NCI-H1417 treated with DMSO at 0.1 percent for 48 hours (cell line): ENCODE measurements at places on chromosomes 1 and 21.

DNA sequence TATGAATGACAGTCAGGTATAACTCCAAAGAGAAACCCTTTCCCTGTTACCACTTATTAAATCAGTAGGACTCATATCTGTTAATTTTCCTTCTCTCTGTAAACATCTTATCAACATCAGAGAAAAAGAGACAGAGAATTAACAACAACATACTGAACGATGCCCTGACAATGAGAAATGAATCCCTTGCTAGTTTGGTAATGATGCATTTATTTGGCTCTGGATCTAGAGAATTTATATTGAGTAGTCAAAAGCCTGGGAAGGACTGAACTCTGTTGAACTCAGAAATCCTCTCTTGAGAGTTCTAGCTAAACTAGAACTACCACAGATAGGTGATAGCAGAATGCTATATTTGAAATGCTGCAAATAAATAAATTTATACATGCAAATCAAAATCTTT is 325.6 kb downstream of the DISC1 start:
- no peak for DNase-seq

GRCh38 chr1:109490029-109490933 is 3.6 kb upstream of the CYB561D1 start:
- DNase-seq: no peak

DNA sequence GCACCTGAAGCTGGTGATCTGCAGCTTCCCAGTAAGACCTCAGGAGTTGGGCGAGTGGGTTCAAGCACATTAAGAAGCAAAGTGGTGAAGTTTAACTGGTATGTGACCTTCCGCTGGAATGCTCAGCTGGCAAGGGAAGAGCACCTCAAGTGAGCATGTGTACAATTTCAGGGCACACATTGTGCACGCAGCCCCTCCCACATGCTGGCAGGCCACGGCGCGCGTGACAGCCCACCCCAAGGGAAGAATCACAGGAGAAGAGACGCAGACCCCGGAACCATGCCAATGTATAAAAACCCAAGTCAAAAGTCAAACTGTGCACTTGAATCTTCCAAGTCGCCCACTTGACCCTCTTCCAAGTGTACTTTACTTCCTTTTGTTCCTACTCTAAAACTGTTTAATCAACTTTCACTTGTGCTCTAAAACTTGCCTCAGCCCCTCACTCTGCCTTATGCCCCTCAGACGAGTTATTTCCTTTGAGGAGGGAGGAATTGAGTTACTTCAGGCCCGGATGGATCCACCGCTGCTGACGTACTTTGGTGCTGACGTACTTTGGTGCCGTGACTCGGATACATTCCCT is 20.0 kb downstream of the LRRC3 start:
- no peak for DNase-seq

DNA sequence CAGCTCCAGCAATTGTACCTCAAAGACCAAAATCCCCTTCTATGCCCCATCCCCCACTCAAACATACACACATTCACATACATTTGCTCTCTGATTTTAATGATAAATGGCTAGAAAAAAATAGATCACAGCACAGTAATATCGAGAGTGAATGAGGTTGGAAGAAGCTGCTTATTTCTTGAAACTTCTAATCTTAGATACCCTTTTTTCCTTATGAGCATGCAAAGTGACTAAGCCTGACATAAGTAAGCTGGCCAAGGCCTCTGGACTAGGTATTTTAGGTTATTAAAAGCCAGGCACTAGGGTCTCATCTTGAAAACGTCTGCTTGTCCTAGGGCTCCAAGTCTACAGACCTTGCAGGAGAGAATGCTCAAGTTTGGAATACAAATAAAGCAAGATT is 133.6 kb downstream of the TGFBR3 start:
- DNase-seq: no peak

- DNase-seq: no peak
Measured at GRCh38 chr1:239947801-239948200, 143.9 kb upstream of the FMN2 start.

- DNase-seq: no peak
Measured at GRCh38 chr1:116485071-116485735, 85.6 kb downstream of the CD58 start.

DNA sequence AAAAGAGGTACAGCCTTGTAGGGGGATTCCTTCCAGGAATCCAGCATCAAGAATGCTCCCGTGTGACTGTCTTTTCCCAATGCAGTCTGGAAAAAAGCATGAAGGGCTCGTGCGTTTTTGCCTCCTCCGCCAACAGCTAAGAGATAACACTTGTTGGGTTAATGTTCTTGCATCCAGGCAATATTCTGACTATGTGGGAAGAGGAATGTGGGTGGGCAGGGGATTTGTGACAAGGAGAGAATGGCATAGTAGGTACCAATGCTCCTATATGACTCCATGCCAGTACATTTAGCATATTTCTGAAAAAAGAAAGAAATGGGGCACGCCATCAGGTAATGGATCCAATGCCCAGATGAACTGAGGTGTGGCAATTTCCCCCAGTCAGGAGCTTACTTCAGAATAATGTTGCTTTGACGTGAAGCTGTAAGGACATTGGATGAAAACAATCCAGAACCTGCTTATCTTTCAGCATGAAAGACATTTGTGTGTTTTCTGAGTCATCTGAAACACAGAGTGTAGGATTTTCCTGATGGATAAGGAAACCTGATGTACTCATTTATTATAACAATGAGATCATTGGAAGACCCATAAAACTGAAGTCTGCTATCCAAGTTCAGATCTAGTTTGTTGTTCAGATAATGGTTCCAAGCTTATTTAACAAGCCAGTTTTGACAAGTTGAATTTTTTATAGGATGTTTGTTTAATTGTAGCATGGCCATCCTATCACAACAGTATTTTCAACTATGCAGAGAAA is 105.5 kb downstream of the LYPLAL1 start:
- no peak for DNase-seq

DNA sequence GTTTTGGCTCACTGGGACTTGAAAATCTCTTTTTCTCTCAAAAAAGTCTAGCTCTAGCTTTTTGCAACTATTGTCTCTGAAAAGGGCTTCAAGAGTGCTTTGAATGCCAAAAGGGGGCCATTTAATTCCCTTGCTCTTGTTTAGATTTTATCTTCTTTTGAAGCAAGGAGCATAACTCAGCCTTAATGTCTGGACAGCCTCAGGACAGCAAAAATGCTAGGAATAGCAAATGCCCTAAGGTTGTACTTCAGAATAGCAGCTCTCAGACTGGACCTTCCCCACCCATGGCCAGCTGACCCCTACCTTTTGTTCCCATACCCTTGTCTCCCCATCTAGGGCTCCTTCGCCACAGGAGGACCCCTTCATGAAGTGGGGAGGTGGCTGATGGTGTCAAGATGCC is 121.4 kb downstream of the KCNK1 start:
- DNase-seq: no peak

GRCh38 chr1:151713874-151714273 is 2.7 kb downstream of the CELF3 start:
- no peak for DNase-seq

- DNase-seq: no peak
Measured at GRCh38 chr1:93076268-93076667, 2.8 kb upstream of the MTF2 start.

DNA sequence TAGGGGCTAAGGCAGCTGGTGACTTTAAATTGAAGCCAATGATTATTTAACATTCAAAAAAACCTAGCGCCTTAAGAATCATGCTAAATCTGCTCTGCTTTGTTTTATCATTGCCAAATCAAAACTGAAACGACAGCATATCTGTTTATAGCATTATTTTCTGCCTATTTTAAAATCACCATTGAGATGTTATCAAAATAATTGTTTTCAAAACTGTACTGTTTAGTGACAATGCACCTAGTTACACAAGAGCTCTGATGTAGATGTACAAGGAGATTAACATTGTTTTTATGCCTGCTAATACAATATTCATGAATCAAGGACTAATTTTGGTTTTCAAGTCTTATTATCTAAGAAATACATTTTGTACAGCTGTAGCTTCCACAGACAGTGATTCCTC is 1521.3 kb downstream of the AMY1C start:
- DNase-seq: no peak

DNA sequence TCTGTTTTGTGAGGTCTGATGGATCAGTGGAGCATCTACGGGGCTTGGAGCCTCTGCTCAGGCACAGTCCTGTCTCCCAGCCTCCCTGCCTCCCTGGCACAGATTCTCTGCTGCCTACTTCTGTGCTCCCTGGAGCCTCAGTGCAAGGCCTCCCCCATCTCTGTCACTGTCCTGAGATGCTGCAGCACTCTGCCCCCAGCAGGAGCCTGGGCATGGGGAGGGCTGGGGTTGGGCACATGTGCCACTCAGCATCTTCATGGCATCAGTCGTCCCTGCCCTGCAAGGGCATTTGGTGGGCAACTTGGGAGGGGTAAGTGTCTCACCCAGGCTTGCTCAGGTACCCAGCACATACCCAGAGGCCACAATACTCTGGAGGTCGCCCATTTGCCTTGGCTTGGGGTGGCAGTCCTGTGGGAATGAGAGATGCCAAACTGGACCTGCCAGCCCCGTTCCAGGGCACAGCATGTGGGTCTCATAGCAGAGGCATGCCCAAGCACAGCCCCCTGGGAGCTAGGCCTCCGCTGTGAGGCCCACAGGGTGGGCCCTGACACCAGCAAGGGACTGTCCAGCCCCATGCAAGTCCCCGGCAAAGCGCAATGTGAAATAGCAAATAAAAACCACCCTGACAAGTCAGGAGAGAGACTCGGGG is 28.7 kb downstream of the PADI3 start:
- no peak for DNase-seq

DNA sequence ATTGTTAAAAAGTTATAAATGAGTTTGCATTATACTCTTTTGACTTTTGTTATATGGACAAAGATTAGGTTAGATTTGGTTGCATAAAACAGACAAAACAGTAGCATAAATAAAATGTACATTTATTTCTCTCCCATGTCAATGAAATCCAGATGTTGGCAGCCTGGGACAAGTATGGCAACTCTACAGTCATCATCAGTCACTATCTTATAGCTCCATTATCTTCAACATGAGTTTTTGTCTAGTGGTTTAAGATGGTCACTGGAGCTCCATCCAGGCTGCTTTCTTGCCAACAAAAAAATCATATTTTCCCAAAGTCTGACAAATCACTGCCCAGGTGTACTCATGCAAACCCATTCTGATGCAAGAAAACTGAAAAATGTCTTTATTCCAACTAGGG is 83.8 kb downstream of the CD58 start:
- no peak for DNase-seq

DNA sequence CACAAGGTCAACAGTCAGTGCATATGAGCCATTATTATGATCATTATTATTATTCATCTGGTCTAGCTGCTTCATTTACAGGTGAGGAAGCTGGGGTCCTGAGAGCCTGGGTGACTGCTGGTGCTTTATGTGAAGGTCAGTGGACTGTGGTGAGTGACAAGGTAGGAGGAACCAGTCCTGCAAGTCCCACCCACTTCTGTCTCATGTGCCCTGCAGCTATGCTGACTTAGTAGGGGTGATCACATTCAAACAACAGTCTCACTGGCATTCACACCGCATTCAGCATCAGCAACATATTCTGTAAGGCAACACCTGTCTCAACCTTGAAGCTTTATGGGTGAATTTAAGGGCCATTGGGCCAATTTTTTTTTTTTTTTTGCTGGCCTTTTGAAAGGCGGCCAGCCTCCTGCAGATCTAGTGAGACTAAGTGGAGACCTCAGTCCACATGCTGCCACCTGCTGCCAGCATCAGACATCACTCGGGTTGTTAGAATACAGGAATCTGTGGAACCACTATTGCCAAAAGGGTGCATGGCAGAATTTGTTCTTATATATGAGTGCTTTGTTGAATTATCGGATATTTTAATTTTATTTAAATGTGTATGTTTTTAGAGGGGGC is 59.9 kb upstream of the CACNA1E start:
- peak; percentile 39 for DNase-seq

GRCh38 chr1:86948212-86948611 is 33.8 kb downstream of the HS2ST1 start:
- no peak for DNase-seq

- no peak for DNase-seq
Measured at GRCh38 chr21:25304611-25305010, 302.7 kb downstream of the MRPL39 start.

DNA sequence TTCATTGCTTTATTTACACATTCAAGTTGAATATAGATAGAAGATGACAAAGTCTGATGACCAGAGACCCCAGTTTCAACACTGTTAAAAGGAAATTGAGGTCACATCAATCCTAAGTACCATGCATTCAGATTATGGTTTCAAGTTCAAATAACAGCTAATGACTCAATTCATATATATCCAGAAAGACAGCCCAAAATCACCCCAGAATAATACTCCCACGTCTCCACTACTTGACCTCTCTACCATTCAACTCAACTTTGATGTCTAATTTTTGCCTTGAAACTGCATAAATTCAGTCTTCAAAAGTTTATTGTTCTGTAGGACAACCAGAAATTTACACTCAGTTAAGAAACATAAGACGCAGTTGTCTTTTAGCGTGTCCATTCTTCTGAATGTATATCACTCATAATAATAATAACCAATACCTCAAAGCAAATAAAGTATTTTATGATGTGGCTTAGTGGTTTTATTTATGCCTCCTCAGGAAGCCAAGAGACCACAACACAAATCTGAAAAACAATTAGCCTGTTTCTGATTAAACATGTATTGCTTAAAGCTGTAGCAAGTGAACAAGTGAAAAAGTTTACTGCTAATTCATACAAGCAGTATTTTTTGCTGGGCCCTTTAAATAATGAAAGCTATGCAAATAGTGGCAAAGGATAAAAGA is 569.0 kb downstream of the LTN1 start:
- no peak for DNase-seq

DNA sequence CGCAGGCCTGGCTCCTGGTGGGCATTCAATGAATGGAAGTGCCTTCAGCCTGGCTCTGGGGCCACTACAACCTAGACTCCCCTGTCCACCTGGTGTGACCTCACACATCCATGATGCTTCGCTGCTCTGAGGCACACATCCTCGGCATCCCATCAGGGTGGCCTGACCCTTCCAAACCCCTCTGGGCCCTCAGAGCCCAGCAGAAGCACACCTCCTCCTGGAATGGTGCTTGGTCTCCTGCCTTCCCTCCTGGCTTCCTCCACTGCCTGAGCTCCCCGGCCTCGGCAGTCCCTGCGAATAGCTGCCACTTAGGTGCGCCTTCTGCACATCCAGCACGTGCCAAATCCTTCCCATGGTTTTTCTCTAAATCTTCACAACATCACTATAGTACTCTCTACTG is 133.8 kb downstream of the GLIS1 start:
- DNase-seq: no peak

DNA sequence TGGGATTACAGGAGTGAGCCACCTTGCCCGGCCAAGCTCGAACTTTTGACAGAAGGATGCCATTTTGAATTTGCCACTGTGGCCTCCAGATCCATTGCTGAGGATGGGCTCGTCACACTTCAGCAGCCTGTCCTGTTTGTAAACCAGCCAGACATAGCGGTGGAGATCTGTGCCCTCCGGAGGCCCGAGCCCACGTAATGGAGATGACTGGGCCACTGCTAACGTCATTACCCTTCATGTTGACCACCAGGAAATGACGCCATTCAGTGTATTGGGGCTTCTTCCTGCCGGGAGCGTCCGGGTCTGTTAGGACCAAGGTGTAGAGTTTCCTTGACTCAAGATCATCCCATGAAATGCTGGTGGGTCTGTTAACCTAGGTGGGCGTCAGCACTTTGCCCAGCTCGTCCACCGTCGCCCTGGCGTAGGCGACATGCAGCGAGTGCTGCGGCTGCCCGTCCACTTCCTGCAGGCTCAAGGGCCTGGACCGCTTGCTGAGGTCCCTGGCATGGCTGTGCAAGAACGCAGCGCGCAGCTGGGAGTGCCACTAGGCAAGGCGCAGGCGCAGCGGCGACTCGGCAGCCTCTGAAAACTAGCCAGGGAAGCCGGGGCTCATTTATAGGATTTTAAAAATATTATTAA is 40.8 kb downstream of the PTPRC start:
- no peak for DNase-seq
